ENCODE measurements at places on chromosomes 3 and 15. TPM values are rescaled to one million over a fixed set of nuclear protein-coding genes. Genes with fewer than 3 reads are reported as not detected.

Gene GOLGA8M
- total RNA-seq: 0.55 TPM

Gene PPP1R14D
- not detected for total RNA-seq

Gene PAQR9
- not detected for total RNA-seq

Gene ITPKA
- 5.7 TPM for total RNA-seq

Gene HACD2
- total RNA-seq: 32.5 TPM

Gene TM4SF18
- not detected for total RNA-seq

Gene CACNA2D3
- not detected for total RNA-seq

Gene SERINC4
- 0.28 TPM for total RNA-seq

Gene SCAANT1
- total RNA-seq: not detected

Gene MUC20
- total RNA-seq: 5.0 TPM

Gene PLAAT1
- not detected for total RNA-seq

Gene TERC
- 9.8 TPM for total RNA-seq
